ENCODE measurements at places on chromosomes 5 and 9.

DNA sequence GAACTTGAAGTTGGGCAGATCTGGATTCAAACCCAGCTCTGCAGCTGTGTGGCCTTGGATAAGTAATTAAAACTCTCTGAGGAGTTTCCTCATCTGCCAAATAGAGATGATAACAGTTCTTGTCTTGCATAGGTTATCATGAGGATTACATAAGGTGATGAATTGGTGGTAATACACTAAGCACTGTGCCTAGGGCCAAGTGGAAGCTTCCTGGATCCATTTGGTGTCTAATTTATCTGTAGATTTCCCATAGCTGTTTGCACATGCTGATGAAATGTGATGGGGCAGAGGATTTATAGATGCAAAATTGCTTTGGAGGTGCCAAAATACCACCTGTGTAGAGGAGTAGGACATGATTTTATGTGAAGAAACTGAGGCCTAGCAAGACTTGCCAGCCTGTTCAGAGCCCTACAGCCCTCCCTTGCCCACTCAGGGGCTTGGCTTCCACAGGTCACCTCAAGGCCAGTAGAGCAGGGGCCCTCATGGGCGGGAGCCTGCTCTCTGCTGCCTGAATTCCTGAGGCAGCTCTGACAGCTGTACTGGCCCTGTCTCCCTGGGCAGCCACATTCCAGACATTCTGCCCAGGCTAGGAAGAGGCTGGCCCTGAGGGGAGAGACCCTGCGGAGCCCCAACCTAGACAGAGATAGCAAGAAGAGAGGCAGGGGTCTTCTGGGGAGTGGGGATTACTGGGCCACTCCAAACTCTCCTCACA, 5.9 kb upstream of the FAT2 start:
- no peak for DNase-seq

DNA sequence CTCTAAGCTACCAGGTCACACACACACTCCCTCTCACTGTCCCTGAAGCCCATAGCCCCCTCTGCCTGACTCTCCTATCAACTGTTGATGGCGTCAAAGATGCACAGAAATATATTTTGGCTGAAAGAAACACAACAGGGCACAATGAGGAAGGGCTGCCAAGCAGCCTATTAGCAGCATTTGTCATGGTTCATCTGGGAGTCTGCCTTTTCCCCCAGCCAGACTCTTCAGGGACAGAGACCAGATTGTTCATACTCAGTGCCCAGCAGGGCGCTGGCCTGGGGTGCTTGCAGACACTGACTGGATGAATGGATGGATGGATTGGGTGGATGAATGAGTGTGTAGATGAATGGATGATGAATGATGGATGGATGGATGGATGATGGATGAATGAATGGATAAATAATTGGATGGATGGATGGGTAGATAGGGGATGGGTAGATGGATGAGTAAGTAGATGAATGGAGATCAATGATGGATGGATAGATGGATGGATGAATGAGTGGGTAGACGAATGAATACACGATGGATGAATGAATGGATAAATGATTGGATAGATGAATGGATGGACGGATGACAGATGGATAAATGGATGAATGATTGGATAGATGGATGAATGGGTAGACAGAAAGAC, 90.5 kb downstream of the ADAMTS2 start:
- no peak for DNase-seq

GRCh38 chr5:172407822-172408221, 46.5 kb downstream of the SH3PXD2B start:
- no peak for DNase-seq

DNA sequence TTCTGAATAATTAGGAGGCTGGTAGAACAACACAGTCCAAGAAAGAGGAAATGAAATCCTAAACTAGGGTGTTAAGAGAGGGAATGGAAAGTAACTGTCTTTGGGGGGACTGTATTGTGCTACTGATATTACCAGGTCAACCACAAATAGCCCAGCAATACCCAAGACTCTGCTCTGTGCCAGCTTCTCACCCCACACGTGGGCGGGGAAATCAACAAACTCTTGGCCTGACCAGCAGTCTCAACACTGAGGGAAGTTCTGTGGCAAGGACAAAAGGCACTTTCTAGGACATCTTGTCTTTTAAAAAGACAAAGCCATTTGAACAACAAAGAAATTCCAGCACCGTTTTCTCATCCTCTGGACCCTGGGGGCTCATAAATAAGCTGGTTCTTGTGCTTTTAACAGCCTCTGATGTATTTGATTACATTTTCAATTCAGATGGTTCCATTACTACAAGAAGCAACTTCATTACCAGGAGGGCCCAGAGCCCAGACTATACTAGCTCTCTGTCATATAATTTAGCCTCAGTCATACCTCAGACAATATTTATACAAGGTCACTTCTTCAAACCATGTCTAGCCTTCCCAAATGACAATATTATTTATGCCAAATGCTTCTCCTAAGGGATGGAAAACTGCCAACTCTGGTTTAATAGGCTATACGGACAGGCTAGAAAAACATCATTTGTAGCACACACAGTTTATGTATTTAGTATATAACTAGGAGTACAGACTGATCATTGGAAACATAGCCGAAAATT, 297.8 kb downstream of the CWC27 start:
- DNase-seq: no peak

DNA sequence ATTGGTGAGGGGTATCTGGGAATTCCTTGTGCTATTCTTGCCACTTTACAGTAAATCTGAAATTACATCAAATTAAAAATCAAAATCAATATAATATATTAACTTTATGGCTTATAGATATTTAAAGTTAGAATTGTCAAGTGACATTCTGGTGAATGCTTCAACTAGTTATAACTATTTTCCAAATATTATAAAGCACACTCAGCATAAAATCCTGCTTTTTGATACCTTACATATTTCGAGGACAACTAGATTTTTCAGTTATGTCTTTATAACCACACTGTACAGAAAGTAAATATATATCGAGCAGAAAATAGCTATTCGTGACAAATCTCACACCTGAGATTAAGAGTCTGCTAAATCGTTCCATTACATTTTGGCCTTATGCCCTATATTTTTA, 210.2 kb downstream of the PDE4D start:
- no peak for DNase-seq
